ENCODE measurements at places on chromosomes 6 and 20.
A peak's percentile ranks its signal among the peaks of the same experiment; 100 is the strongest.

GRCh38 chr6:147390909-147391536 is 117.5 kb upstream of the SAMD5 start:
- DNase-seq = peak; percentile 50

DNA sequence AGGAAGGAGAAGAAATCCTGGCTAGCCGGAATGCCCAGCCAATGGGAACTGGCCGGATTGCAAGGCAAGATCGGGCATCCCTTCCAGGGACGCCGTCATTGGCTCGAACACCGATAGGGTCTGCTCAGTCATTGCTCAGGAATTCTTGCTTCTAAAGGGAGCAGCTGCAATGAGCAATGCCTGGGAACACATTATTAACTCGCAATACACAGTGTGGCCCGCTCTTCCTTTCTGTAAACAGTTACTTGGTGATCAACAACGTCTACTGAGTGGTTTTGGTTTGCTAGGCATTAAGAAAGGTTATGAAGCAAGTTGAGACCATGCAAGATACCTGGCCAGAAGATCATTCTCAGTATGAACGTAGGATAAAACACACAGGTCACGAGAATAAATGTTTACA is 165.4 kb upstream of the CITED2 start:
- no peak for DNase-seq

DNA sequence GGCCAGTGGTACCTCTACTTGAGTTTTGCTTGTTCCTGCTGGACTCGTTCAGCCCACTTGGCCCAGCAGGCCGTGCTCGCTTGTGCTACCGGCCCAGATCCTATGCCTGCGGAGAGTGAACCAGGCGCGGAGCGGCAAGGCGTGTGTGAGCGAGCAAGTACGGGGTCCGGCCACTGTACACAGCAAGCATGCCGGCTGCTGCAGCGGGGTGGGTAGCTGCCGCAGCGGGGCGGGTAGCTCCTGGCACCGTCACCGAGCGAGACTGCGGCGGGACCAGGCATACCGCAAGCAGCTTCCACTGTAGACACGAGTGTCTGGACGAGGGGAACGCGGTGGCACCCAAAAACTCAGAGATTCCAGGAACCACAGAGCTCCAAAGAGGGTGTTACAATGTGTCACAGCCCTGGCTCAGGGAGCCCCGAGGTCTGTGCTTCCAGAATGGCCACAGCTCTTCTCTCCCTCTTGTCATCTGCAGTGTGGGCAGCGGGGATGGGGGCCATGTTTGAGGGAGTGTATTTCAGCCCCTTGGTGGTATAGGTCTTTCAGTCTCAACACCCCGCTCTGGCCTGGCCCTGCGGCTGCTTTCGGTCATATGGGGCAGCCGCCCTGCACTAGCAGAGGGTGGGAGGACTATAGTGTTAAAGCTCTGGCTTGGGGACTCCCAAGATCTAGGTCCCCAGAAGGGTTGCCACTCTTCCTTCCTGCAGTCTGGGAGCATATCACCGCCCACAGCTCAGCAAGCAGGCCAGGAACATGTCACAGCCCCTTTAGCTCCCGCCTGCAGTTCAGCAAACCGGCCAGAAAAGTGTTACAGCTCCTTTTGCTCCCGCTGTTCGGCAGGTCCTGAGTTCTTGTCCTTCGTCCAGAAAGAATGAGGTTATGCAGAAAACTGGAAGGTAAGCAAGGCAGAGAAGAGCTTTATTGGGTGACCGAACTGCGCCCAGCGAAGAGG is 6.1 kb upstream of the RWDD1 start:
- peak; percentile 68 for DNase-seq

GRCh38 chr20:44129911-44130718 is 56.9 kb downstream of the JPH2 start:
- no peak for DNase-seq

DNA sequence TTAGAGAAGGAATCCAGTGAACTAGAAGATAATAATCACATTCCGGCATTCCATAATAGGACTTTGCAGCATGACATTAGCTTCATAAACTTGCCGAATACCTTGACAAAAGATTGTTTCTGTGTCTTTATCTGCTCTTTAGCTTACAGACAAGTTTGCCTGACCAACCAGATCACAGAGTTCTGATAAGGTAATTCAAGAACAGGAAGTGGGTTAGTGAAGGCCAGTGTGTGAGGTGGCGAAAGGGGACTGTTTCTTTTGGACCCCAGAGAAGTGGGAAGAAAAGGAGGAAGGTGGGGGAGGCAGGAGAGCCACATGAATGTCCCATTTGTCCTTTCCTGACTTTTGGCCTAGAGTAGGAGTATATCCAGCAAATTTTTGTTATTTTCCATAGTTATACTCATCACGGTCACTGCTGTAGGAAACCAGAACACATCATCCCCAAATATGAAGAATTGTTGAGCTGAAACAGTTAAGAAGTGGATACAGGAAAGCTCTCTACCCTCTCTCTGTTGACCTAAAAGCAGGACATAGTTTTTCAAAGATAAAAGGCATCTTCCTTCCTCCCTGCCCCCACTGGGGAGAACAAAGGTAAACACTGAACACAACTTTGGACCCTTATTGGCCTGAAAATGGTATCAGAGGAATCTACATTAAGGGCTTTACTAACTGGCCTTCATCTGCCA is 72.4 kb upstream of the TNFAIP3 start:
- DNase-seq = no peak

- no peak for DNase-seq
Observed at GRCh38 chr6:128757961-128758360, 125.0 kb upstream of the LAMA2 start.

GRCh38 chr6:32613475-32613874 is 23.7 kb upstream of the HLA-DQA1 start:
- DNase-seq = no peak

DNA sequence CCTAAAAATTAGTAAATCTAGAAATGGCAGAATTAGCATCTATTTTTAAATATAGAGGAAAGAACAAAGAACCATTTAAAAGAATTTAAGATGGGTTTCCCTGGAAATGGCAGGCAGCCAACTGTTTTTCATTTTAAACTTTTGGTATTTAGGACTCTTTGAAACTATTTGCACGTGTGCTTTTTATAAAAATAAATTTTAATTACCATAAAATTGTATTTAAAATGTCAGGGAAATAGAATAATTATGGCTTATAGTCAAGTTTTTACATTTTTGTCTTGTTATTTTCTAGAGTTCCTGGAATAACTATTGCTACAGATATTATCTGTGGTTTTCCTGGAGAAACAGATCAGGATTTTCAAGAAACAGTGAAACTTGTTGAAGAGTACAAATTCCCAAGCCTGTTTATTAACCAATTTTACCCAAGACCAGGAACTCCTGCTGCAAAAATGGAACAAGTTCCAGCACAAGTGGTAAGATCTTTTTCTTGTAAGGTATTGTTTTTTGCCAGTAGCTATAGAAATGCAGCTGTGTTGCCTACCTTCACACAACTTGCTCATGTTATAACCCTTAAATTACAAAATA is 528.7 kb upstream of the SOX4 start:
- no peak for DNase-seq

DNA sequence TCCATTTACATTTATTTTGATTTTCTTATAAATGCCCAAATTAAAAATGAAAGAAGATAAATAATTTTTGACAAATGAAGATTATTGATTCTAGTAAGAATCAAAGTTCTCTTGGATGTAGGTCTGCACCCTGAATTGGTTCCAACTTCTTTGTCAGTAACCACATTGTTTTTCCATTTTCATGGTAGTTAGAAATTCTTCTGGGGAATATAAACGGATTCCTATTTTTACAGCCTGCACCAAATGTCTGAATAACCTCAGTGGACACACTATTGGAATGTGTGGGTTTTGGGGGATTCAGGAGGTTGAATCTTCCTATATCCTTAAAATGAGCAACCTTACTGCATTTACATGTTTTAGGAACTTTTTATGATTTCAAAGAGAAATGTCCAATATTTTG is 1085.3 kb upstream of the MAP3K7 start:
- no peak for DNase-seq

DNA sequence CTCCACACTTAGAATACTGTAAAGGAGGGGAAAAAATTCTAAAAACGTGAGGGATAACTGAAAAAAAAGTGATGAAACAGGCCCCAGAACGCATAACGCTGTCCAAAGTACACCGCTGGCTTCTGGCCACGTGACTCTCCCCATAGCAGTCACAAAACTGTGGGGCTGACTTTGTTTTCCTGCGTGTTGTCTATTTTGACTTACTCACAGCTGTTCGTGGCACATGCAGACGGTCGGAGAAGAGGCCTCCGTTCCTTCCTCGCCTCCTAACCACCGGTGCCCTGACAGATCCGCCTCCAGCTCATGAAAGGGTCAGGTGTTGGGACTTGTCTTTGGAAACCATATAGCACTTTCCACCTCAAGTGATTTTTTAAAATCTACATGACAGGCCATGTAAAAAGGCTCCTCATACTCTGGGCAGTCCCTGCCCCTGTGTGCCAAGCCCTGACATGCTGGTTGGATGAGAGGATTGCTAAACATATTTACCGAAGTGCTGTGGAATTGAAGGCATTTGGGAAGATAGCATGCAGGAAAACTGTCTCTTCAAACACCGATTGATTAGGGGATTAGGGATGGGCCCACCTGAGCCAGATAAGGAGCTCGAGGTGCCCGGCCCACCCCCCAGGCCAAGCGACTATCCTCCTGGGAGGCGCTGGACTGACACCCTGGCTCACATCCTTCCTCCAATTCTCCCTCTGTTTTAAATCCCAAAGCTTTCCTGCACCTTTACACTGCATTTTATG is 54.8 kb downstream of the DACT2 start:
- no peak for DNase-seq

DNA sequence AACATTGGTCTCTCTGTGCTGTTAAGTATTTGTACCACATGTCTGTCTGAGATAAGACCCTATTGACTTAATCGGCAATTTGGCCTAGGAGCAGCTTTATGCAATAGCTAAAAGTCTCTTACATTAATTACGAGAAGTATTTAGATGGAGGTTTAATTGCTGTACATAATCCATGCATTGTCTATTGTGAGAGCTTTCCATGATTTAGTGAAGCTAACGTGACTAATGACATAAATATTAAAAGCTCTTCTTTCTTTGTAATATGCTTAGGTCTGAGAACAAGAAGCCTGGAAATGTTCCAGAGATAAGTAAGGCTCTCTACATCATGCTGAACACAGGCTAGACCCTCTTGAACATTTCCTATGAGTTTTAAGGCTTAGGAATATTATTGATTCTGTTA is 32.7 kb upstream of the FAM83B start:
- peak; percentile 33 for DNase-seq

DNA sequence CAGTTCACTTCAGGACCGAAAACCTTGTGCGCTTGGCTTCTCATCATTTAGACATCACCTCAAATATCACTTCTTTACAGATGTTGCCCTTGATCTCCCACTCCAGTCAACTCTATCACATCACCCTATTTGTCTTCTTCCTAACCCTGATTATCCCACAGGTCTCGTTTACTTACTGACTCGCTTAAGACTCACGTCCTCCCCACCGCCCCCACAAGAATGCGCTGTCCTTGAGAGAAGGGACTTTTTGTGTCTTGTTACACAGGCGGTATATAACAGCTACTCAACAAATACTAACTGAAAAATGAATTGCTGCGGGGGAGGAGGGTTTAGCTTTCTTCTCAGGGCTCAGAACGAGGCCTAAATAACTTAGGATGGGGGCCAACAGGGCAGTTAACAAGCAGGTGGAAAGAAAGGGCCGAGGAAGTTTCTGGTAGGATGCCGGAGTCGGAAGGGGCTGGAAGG is 527 bp downstream of the TOMM34 start:
- DNase-seq = peak; percentile 25

- DNase-seq = no peak
Observed at GRCh38 chr6:132703936-132704335, 9.9 kb downstream of the VNN1 start.
